ENCODE measurements at places on chromosomes 5 and 9.
A peak's percentile ranks its signal among the peaks of the same experiment; 100 is the strongest.

- peak; percentile 33 for DNase-seq
These were observed 16.0 kb downstream of the SLC22A5 start for GRCh38 chr5:132385326-132386105.

DNA sequence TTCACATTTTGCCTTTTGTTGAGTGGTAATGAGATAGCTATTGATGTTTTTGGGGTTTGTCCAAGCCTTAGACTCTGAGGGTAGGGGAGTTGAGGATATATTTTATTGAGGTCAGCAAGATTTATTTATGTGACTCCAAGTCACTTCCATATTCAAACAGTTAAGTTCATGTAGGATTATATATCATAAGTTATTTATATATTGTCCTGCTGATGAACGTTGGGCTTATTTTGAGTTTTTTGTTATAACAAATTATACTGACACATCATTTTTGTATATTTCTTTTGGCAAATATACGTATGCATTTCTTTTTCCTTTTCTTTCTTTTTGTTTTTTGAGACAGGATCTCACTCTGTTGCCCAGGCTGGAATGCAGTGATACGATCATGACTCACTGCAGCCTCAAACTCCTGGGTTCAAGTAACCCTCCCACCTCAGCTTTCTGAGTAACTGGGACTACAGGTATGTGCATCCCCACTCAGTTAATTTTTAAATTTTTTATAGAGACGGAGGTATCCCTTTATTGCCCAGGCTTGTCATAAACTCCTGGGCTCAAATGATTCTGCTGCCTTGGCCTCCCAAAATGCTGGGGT is 23.5 kb upstream of the IL12B start:
- DNase-seq: no peak

- DNase-seq: no peak
These were observed 102.9 kb downstream of the C9orf152 start for GRCh38 chr9:110105107-110105506.

DNA sequence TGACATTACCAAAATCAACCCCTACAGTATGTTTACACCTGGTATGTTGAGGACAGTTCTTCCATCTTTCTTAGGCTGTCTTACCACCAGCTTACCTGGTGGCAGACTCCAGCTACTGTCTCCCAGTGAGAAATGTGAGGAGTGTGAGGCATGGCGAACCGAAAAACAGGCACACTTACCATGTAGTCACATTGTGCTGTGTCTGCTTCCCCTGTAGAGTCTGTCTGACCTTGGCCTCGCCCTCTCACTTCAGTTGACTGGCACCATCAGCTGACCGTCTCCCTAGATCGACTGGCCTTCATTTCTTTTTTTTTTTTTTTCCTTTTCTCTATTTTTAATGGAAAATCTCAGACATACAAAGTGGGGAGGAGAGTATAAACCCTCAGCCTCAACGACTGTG is 4.9 kb downstream of the ACO1 start:
- DNase-seq: no peak

- DNase-seq: no peak
These were observed 17.7 kb downstream of the TXNDC8 start for GRCh38 chr9:110319781-110320492.

- DNase-seq: no peak
These were observed 159.5 kb upstream of the ACTBL2 start for GRCh38 chr5:57642066-57642465.

DNA sequence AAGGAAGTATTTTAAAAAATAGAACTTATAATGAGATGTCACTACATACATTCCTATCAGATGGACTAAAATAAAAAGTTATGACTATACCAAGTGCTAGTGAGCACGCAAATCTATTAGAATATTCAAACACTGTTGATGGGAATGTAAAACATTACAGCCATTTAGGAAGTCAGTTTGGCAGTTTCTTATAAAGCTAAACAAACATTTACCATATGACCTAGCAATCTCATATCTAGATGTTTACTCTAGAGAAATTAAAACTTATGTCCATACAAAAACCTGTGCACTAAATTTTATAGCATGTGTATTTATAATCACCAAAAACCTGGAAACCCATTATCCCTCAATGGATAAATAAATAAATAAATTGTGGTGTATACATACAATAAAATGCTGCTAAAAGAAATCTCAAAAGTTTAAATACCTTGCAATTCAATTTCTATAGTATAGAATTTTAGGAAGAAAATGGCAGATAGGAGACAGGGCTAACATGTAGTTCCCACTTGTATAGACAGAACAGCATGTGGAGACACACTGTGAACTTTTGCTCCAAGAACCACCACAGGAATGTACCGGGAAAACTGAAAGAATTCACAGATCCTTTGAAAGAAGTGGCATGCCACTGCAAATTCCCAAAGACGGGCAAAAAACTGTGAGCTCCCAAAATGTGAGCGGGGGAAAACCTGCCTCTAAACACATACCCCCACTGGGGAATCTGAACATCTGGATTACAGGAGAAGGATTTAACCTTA is 174.6 kb upstream of the SPEF2 start:
- DNase-seq: no peak

GRCh38 chr5:177545487-177546257 is 8.7 kb downstream of the FAM193B start:
- no peak for DNase-seq

GRCh38 chr5:135398160-135398854 is 724 bp downstream of the MACROH2A1 start:
- DNase-seq: no peak

GRCh38 chr5:132363431-132364112 is 5.9 kb upstream of the SLC22A5 start:
- DNase-seq: no peak

GRCh38 chr9:87766697-87767096 is 40.8 kb downstream of the CTSL start:
- DNase-seq: no peak

GRCh38 chr5:979100-979817 is 29.3 kb upstream of the NKD2 start:
- DNase-seq: no peak

DNA sequence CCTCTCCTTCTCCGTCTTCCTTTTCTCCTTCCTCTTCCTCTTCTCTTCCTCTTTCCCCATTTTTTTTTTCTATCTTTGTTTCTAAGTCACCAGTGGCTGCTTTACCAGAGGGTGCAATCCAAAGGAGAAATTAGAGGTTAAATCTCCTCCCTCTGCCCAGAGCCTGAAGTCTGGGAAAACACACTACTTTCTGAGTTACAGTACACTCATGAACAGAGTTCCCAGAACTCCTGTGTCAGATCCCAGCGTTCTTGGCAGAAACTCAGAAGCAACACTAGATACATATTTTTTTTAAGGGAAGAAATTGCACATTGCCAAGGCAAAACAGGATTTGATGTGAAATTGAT is 189.0 kb downstream of the SNCAIP start:
- DNase-seq: no peak

DNA sequence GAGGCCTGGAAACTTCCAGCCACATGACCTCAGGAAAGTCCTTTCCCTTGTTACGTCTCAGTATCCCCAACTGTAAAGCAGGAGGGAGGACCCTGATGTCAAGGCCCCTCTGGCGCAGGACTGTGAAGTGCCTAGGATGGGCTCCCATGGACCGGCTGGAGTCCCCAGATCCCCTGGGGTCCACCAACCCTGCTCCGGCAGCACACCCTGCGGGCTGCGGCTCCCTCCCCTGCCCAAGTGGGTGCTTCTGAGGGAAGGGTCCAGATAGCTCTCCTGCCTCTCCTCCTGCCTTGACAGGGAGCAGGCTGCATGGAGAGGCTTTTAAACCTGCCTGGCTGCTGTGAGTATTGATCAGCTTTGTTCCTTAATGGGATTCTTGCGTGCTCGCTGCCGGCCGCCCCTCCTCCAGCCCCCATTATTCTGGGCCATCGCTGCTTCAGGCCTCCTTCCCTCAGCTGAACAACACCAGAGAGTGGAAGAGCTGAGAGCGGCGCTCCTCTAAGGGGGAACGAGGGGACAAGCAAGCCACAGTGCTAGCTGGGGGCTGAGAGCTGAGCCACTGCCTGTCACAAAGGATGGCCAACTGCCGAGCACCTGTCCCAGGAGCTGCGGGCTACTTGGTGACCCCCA is 25.6 kb upstream of the NTNG2 start:
- DNase-seq: no peak

GRCh38 chr5:176693477-176693851 is 46.2 kb downstream of the TSPAN17 start:
- no peak for DNase-seq

- DNase-seq: no peak
These were observed 80.3 kb upstream of the EQTN start for GRCh38 chr9:27377147-27377807.
